SJCRH30 (cell line): ENCODE measurements at places on chromosomes 16 and 17. TPM values are rescaled to one million over a fixed set of nuclear protein-coding genes. Genes with fewer than 3 reads are reported as not detected.

GRCh38 chr17:66733759-66734158 is 101.2 kb upstream of the CACNG5 start:
- peaks cover 4% of the 10 kb centered on the region for H3K36me3 ChIP-seq
- H3K27me3 ChIP-seq = no peaks in the 10 kb centered on the region
- H3K4me1 ChIP-seq = no peaks in the 10 kb centered on the region

- no peak for DNase-seq
- no peaks in the 10 kb centered on the region for H3K27me3 ChIP-seq
- peaks cover 71% of the 10 kb centered on the region for H3K36me3 ChIP-seq
- peaks cover 56% of the 10 kb centered on the region for H3K4me1 ChIP-seq
- no peak overlapping the region for H3K27ac ChIP-seq
Measured at GRCh38 chr17:78394209-78394608, 15.8 kb downstream of the PGS1 start.

- H3K4me1 ChIP-seq = peaks cover 19% of the 10 kb centered on the region; the same call in 1 of the 2 replicates
- DNase-seq = no peak
- H3K27me3 ChIP-seq = no peaks in the 10 kb centered on the region
- no peak overlapping the region for H3K4me3 ChIP-seq
- H3K36me3 ChIP-seq = no peaks in the 10 kb centered on the region
Measured at GRCh38 chr16:58498341-58499091, 1.4 kb upstream of the NDRG4 start.

- H3K4me3 ChIP-seq = no peak overlapping the region
- H3K27ac ChIP-seq = no peak overlapping the region
- H3K4me1 ChIP-seq = no peaks in the 10 kb centered on the region
- DNase-seq = peak; percentile 29
Measured at GRCh38 chr17:39051001-39051585, 83.9 kb upstream of the FBXO47 start.

DNA sequence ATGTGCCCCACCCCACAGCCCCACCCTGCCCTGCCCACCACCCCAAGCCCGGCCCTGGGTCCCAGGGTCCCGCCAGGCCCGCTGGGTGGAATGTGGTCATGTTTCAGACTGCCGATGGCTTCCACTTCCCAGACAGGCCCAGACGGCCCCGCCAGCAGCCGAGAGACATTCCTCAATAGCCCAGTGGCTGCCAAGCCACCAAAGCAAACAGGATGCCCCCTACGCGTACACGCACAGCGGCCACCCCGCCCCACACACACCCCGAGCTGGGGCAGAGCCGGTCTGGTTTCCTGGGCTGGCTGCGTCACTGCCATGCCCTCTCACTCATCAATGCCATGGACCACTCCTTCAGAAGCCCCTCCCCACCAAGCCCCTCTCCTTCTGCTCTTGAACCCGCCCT is 1.2 kb upstream of the KRT17 start:
- H3K27me3 ChIP-seq = no peaks in the 10 kb centered on the region
- peaks cover 20% of the 10 kb centered on the region for H3K4me1 ChIP-seq
- H3K4me3 ChIP-seq = no peak overlapping the region
- DNase-seq = no peak
- H3K36me3 ChIP-seq = peaks cover 15% of the 10 kb centered on the region
- H3K27ac ChIP-seq = no peak overlapping the region

DNA sequence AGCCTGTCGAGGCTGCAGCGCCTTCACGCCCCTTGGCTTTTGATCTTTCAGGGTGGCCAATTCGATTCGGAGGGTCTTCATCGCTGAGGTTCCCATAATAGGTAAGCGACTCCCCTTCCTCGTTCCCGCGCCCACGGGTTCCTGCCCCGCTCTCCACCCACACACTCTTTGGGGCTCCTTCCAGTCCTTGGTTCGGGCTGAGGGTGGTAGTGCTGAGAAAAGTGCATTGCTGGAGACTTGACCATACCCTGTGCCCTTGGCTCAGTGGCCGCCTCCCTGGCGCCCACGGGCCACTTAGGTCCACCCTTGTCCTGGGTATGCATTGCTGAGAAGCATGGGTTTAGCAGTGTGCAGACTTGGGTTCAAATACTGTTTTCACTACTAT is 491 bp downstream of the POLR2C start:
- no peak for DNase-seq
- H3K4me1 ChIP-seq = no peaks in the 10 kb centered on the region
- no peaks in the 10 kb centered on the region for H3K27me3 ChIP-seq

DNA sequence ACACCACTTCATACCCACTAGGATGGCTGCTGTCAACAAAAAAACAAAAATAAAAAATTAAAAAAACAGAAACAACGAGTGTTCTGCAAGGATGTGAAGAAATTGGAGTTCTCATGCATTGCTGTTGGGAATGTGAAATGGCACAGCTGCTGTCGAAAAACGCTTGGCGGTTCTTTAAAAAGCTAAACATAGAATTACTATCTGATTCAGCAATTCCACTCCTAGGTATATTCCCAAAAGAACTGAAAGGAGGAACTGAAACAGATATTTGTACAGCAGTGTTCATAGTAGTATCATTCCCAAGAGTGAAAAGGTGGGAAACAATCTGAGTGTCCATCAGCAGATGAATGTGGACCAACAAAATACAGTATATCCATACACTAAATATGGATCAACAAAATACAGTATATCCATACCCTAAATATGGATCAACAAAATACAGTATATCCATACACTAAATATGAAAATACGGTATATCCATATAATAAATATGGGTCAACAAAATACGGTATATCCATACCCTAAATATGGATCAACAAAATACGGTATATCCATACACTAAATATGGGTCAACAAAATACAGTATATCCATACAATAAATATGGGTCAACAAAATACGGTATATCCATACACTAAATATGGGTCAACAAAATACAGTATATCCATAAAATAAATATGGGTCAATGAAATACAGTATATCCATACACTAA is 8.7 kb downstream of the METTL16 start:
- H3K36me3 ChIP-seq = peaks cover 20% of the 10 kb centered on the region
- no peaks in the 10 kb centered on the region for H3K4me1 ChIP-seq
- H3K27me3 ChIP-seq = no peaks in the 10 kb centered on the region
- H3K4me3 ChIP-seq = no peak overlapping the region
- H3K27ac ChIP-seq = no peak overlapping the region

DNA sequence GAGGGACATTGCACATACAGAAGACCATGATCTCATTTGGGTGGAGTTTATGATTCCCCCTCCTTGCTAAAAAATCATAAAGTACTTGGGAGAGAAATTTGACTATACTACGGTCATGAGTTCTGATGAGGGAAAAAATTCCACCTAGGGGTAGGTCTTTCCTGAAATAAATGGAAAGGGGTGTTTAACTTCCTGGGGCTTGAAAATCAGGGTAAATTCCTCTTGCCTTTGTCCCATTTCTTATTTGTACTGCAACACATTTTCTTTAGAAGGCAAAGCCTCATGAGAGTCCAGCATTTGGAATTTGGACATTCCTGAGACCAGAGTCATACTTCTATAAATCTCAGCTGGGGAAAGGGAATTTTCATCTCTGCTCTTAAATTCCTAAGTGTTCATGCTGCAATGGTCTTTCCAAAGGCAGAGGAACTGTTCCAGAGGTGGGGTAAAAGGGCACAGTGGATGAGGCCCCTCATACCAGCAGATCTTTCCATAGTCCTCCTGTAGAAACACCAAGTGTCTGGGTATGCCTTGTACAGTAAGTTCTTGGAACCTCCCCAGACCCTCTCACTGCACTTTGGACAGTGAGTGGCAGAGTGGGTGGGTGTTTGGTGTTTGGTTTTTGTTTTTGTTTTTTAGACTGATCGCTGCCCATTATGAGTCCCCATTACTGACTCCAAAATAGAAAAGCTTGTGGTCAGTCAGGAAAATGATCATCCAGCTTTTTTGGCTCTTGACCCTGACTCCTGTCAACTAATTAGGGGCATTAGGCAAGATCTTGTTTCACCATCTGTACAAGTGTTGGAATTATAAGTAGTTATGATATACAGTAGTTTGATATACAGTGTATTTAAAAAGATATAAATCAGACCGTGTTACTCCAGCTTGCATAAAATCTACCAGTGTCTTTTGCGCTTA is 6.0 kb downstream of the LYRM1 start:
- H3K4me3 ChIP-seq = no peak overlapping the region
- H3K36me3 ChIP-seq = no peaks in the 10 kb centered on the region
- H3K27ac ChIP-seq = peak overlapping the region; percentile 14; the same call in 1 of the 2 replicates
- H3K27me3 ChIP-seq = no peaks in the 10 kb centered on the region

GRCh38 chr17:77120868-77121267 is 19.9 kb upstream of the SEC14L1 start:
- no peak overlapping the region for H3K27ac ChIP-seq
- H3K36me3 ChIP-seq = no peaks in the 10 kb centered on the region
- DNase-seq = no peak

- no peak overlapping the region for H3K27ac ChIP-seq
- peaks cover 4% of the 10 kb centered on the region; the same call in 1 of the 2 replicates for H3K4me1 ChIP-seq
- H3K4me3 ChIP-seq = no peak overlapping the region
- peak; percentile 36 for DNase-seq
- H3K36me3 ChIP-seq = no peaks in the 10 kb centered on the region
Measured at GRCh38 chr17:56358651-56359050, 205.4 kb downstream of the ANKFN1 start.

DNA sequence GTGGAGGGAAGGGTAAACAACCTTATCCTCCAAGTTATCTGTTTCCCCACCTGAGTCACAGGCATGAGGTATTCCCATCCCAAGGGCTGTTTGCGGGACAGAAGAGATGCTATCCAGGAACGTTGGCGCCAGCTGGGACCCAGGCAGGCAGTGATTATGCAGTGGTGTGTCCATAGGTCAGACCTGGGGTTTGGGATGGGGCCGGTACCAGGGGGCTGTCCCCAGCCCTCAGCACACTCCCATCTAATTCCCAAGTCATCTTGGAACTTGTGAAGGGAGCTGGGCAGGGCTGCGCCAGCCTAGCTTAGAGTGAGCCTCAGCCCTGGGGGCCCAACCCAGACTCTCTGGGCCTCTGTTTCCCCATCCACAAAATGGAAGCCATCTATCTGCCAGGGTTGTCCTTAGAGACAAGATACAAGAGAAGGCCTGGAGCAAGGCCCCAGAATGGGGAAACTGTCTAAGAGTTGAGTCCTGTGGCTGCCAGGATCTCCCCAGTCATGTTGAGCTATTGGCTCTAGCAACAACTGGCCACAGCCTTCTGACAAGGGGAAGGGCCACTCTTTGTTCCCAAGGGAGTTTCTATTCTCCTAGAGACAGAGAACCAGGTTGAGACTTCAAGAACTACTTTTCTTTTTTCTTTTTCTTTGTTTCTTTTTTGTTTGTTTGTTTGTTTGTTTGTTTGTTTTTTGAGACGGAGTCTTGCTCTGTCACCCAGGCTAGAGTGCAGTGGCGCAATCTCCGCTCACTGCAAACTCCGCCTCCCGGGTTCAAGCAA is 9.8 kb upstream of the JUP start:
- no peaks in the 10 kb centered on the region for H3K36me3 ChIP-seq
- H3K27ac ChIP-seq = no peak overlapping the region
- H3K4me1 ChIP-seq = peaks cover 19% of the 10 kb centered on the region

- no peak overlapping the region for H3K4me3 ChIP-seq
- H3K4me1 ChIP-seq = peaks cover 13% of the 10 kb centered on the region
- H3K27me3 ChIP-seq = no peaks in the 10 kb centered on the region
- no peak for DNase-seq
Measured at GRCh38 chr17:48550502-48551213, 5.7 kb upstream of the HOXB2 start.

DNA sequence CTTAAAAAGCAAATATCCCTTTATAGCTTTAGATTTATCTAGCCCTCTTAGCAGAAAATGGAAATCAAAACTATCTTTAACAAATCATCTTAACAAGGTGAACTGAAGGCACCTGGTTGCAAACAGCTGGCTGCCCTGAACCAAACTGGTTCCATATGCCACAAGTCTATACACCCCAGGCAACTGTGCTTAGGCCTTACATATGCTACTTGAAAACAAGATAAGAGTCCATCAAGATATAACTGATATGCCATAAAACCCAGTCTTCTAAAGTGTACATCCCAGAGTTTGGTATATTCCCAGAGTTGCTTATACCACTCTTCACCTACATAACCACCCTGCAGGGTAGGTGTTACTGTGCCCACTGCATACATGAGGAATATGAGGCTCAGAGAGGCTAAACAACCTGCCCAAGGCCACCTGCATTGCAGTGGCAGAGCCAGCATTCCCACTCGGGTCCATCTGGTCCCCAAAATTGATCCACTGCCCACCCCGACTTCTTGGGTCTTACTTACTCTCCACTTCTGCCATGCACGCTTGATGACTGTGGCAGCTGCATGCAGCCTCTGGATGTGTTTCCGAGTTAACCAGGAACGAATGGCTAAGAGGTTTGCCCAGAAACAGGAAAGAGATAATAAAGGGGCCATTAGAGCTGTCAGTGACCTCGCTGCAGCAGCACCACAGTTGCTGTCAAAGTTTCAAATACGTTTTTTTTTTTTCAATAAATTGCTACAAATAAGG is 12.2 kb downstream of the ZNHIT3 start:
- H3K27ac ChIP-seq = no peak overlapping the region
- no peak overlapping the region for H3K4me3 ChIP-seq
- H3K27me3 ChIP-seq = no peaks in the 10 kb centered on the region
- no peaks in the 10 kb centered on the region for H3K4me1 ChIP-seq
- peaks cover 59% of the 10 kb centered on the region for H3K36me3 ChIP-seq
- DNase-seq = no peak

DNA sequence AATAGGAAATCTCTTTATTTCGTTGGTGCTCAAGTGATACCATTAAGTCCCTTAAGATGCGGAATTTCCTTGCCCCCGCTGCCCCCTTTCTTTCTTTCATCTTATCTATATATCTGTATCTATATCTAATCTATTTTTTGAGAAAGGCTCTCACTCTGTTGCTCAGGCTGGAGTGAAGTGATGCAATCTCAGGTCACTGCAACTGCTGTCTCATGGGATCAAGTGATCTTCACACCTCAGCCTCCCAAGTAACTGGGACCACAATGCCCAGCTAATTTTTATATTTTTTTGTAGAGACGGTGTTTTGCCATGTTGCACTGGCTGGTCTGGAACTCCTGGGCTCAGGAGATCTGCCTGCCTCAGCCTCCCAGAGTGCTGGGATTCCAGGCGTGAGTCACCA is 693.5 kb downstream of the WWOX start:
- H3K4me3 ChIP-seq = no peak overlapping the region
- H3K27ac ChIP-seq = no peak overlapping the region
- H3K36me3 ChIP-seq = no peaks in the 10 kb centered on the region
- peaks cover 4% of the 10 kb centered on the region; the same call in 1 of the 2 replicates for H3K4me1 ChIP-seq
- no peak for DNase-seq
- no peaks in the 10 kb centered on the region for H3K27me3 ChIP-seq

- peak overlapping the region; percentile 26 for H3K4me3 ChIP-seq
- H3K27me3 ChIP-seq = peaks cover 14% of the 10 kb centered on the region
- H3K4me1 ChIP-seq = peaks cover 18% of the 10 kb centered on the region; the same call in 1 of the 2 replicates
- peak; percentile 68 for DNase-seq
Measured at GRCh38 chr17:75549246-75550138, 24.0 kb downstream of the LLGL2 start.

GRCh38 chr17:17079761-17080160 is 37.5 kb downstream of the MPRIP start:
- H3K36me3 ChIP-seq = peaks cover 60% of the 10 kb centered on the region
- DNase-seq = no peak
- no peak overlapping the region for H3K27ac ChIP-seq
- peaks cover 13% of the 10 kb centered on the region for H3K4me1 ChIP-seq
- H3K27me3 ChIP-seq = no peaks in the 10 kb centered on the region

SLC16A6 gene
- total RNA-seq = 0.18 and 0.30 TPM in 2 replicates

DNAJA3 gene
- 55.4 and 56.7 TPM in 2 replicates for total RNA-seq

HIC1 gene
- total RNA-seq = 0.13 and 0.18 TPM in 2 replicates

CCT6B gene
- total RNA-seq = 0.46 and 0.79 TPM in 2 replicates

CETP gene
- total RNA-seq = 0.14 TPM in 1 of 2 replicates, not detected in the other

HEATR9 gene
- not detected in 2 replicates for total RNA-seq
